ENCODE measurements at places on chromosomes 6 and 20.

DNA sequence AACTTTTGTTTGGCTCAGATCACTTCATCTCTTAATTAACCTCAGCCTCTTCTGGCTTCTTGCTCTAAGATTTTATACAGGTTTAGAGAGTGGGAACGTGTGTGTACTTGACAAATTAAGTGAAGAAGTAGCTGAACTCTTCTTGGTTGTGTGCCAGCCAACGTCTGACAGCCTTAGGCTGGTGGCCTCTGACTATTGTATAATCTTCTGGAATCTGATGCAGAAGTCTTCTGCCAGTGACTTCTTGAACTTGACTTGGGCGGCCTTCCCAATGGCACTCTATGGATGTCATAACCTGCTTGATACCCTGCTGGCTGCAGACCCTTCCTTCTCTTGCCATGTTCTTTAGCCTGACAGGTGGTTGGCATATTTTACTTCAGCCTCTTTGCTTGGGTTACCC lies 660.5 kb downstream of the DOK5 start:
- DNase-seq, result no peak

DNA sequence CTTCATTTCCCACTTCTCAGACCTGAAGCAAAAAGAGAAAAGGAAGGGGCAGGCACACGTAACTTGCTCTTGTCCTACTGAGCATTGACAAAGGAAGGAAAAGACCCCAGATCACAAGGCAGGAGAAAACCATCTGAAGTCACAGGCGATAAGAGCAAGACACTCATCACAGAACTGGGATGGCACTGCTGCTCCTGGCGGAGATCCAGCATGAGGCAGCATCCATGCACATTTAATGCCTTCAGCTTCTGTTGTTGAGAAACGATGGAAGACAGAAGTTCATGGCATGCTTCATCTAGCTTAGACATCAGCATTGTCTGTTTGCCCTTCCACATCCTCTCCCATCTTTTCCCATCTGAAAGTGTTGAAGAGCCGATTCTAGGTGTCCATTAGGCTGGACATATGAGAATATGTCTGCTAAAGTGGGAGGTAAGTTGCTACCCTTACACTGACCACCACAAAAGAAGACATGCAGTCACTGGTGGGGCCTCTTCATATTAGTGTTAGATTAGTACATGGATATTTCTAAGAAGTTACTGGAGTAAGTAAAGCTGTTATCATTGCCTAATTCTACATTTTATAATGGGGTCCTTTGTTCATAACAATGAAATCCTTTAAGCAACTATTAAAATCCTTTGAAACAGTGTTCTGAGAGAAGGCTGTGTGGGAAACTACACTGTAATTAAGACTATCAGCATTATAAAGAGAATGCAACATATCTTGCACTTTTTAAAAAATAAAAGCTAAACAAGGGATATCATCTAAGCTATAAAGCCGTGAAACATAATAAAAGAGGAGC lies 618.5 kb downstream of the C6orf118 start:
- DNase-seq, result no peak

GRCh38 chr6:111709615-111710398 lies 104.1 kb upstream of the TRAF3IP2 start:
- peak; percentile 91 for DNase-seq

GRCh38 chr6:116100419-116101301 lies at the start of gene NT5DC1:
TSS of gene NT5DC1 (plus strand) at chr6:116100853. CDS start at chr6:116100931, 78 bp downstream.
- DNase-seq, result peak; percentile 91

DNA sequence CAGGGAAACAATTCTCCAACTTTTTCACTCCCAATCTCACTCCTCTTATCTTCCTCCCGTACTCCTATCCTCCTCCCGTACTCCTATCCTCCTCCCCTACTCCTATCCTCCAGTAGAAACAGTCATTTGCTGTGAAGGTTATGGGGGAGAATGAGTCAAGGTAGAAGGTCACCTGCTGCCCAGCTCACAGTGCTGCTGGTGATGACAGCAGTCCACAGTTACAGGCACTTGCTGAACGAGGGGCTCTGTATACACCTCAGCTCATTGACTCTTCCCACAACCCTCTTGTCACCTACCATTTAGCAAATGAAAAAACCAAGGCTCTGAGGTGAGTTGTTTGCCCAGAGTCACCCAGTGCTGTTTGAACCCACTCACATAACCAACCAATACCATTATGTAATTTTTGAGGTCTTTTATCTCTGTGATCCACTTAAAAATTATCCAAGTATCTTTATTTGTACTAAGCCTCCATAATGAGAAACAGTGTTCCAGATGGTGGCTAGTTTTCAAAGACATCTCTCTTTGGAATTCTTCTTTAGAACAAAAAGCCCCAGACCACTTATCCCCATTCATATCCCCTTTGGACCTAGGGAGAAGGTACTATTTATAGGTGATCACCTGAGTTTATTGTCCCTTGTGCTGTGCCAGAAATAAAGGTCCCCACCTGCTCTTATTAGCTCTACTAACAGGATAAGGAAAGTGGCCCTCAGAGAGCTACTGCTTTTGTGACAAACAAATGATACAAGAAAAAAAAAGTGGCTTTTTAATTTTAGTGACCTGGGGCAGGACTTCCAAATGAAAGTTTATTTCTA lies 53.2 kb downstream of the PTPN1 start:
- no peak for DNase-seq

DNA sequence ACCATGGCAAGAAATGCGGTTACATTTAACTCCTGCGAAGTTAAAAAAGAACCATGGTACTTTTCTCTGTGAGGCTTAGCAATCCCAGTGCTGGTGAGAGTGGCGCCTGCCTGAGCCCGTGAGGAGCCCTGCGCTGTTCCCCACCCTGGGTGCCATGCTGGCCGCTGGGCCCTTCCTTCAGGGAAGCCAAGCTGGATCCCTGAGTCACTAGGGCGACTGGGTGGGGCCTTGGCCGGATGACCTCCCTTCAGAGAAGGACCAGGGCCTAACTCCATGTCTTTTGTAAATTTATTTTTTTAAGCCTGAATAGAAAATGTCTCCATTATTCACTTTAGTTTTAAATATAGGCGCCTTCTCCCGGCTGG lies 209.1 kb downstream of the ERMARD start:
- DNase-seq, result no peak

GRCh38 chr6:37127961-37128862 lies 41.7 kb upstream of the PIM1 start:
- peak; percentile 47 for DNase-seq

- peak; percentile 91 for DNase-seq
Measured at GRCh38 chr6:105810105-105810921, 275.8 kb upstream of the PRDM1 start.

DNA sequence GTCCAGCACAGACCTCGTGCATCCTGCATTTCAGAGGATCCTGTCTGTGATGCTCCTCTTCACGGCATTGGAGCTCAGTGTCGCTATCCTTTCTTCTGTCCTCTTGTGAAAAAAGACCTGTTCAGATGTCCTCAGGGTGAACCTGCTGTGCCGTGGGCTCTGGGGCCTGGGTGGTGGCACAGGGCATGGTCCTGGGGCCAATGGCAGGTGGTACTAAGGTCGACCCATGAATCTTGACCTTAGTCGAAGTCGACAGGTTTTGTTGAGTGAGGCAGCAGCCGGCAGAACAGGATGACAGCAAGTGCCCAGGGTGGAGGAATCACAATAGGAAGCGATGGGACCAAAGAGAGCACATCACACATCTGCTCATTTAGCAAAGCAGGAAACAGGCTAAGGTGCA lies 22.0 kb upstream of the MAS1L start:
- DNase-seq, result no peak

DNA sequence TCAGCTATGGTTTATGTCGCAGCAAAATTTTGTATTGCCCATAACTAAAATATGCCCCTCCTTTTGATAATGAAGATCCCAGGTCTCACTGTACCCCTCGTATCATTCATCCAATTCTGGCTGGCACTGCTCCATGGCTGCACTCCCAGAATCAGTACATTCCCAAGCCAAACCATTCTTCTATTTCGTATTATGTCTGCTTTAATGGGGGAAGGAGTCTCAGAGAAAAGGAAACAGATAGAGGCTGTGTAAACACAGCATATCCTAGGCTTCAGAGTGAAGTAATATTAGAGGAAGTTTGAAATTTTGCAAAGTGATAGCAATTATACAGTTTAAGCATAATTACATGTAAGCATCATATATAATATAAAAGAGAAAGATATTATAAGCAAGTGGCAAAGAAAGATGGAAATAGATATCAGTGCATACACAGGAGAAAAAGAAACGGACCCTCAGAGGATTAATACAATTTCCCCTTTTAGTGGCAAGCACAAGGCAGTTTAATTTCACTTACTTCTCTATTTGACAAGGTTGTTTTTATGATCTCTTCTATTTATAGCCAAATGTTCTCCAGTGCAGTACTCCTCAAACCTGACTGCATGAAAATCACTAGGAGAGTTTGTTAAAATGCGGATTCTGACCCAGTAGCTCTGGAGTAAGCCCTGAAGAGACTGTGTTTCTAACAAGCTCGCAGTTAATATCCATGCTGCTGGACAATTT lies 56.5 kb upstream of the TENT5A start:
- no peak for DNase-seq

DNA sequence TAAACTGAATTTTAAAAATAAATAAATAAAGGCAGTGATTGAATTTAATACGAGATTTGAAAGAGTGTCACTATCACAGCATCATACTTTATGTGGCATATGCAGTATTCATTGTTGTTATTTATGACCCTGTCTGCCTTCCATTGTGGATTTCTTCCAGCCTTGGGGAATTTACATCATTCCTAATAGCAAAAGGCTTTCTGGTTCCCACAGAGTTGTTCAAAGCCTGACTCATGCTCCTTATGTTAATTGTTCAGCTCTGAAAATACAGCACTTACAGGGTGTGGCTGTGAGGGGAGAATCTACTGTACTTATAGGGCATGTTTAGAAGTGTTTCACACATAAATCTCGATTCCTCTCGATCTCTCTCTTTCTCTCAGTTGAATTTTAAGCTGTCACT lies 54.4 kb downstream of the JAG1 start:
- peak; percentile 92 for DNase-seq

- DNase-seq, result no peak
Measured at GRCh38 chr6:24923885-24924401, 11.8 kb downstream of the RIPOR2 start.

GRCh38 chr6:148998704-148999103 lies 251.9 kb downstream of the UST start:
- DNase-seq, result no peak

GRCh38 chr6:129446272-129447197 lies 263.4 kb downstream of the ARHGAP18 start:
- DNase-seq, result peak; percentile 10

DNA sequence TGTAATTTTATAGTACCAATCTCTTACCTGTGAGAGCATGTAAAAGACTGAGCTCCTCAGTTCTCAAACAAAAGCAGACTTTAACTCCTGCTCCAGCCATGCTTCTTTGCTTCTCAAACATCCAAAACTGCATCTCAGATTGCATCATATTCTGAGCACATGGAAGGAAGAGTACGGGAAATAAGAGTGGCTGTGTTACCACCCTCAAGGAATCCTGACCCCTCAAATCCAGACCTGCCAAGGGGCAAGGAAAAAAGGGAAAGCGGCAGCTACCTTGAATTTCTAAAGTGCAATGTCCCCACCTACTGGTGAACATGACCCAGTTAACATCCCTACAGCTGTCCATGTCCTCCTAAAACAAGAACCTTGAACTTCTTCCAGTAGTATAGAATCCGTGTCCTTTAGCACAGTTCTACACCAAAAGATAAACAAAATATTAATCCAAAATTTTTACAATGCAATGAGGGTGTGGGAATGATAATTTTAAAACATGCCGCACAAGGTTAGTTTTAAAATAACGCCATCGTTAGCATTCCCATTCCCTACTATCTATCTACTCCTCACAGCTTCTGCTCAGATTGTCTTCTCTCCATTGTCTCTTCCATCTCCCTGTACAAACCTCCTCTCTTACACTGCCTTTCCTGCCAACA lies 34.1 kb upstream of the HLA-DQB1 start:
- peak; percentile 68 for DNase-seq

DNA sequence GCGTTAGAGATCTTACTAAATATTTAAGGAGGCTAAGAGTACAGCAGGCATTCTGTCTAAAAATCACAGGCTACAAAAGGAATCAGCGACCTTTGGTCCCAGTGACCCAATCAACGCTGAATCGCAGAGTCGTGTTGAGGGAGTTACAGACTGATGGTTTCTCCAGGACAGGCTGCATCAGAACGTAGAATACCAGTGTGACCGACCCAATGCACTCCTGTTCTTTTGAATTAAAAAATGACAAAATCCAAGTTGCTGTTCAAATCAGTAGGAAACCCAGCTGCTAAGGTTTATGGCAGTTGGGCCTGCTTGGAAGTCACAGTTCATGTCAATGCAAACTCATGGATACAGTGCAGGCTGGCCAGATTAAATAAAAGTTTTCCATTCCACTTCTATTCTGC lies 155.8 kb upstream of the AFDN start:
- DNase-seq, result no peak

DNA sequence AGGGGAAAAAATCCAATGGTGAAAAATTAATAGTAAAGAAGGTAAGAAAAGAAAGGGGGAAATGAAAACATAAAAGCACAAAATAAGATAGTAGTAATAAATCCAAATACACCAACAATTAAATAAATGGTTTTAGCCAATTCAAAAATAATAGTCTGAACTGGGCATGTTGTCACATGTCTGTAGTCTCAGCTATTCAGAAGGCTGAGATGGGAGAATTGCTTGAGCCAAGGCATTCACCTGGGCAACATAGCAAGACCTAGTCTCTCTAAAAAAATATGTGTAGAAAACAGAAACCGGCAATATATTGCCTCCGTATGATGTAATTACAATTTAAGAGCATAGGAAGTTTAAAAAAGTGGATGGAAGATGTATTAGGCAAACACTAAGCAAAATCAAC lies 311.3 kb upstream of the FERMT1 start:
- DNase-seq, result no peak

GRCh38 chr6:112337209-112337638 lies 9.9 kb upstream of the RFPL4B start:
- peak; percentile 81 for DNase-seq

- DNase-seq, result peak; percentile 87
Measured at GRCh38 chr6:128882991-128883611, at the start of gene LAMA2. TSS of gene LAMA2 (plus strand) at chr6:128883138. CDS start at chr6:128883246, 108 bp downstream.

DNA sequence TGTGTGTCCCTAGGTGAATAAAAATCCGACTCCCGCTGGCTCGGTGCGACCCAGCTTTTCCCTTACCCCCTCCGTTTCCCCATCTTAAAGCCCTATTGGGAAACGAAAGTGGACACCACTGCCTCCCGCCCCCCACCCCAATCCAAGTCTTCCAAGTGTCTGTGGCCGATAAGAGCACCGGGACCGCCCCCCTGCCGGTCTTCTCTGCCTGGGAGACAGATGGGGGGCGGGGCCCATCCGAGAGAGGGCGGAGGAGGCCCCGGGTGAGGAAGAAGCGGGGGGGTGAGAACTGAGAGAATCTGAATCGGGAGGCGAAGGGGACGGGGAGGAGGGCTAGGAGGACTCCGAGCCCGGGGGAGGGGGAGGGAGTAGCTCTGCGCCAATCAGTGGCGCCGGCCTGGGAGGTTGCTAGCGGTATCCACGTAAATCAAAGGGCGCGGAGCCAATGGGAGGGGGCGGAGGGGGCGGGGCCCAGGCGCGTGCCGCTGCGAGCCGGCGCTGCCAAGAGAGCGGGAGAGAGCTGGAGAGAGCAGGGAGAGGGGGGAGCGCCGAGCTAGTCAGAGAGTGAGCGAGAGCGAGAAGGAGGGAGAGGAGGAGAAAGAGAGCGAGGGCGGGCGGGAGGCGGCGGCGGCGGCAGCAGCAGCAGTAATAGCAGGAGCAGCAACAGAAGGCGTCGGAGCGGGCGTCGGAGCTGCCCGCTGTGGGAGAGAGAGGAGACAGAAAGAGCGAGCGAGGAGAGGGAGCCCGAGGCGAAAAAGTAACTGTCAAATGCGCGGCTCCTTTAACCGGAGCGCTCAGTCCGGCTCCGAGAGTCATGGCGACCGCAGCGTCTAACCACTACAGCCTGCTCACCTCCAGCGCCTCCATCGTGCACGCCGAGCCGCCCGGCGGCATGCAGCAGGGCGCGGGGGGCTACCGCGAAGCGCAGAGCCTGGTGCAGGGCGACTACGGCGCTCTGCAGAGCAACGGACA lies at the start of gene POU3F2:
POU3F2 (plus strand) TSS at position 515 of the 972 bp plus-strand sequence; CDS start at position 815, 300 bp downstream.
- DNase-seq, result peak; percentile 66

Measured in adipocyte (in vitro differentiated cells).